Ascending aorta (tissue), 2 donors: ENCODE measurements at places on chromosomes 7 and 10. TPM values are rescaled to one million over a fixed set of nuclear protein-coding genes. Genes with fewer than 3 reads are reported as not detected.

The DNAH11 gene
- total RNA-seq = 0.75 TPM

The AZGP1 gene
- total RNA-seq = not detected

The HTR7 gene
- 1.8 TPM for total RNA-seq

The CCDC136 gene
- total RNA-seq = 0.64 TPM

The IRF5 gene
- total RNA-seq = not detected

The IDI2 gene
- not detected for total RNA-seq

The POLR2J2 gene
- total RNA-seq = not detected

The PILRA gene
- total RNA-seq = 25.8 TPM

The KLF14 gene
- total RNA-seq = not detected

The EPHA1 gene
- not detected for total RNA-seq
